ENCODE measurements at places on chromosomes 5 and 9. TPM values are rescaled to one million over a fixed set of nuclear protein-coding genes. Genes with fewer than 3 reads are reported as not detected.

DNA sequence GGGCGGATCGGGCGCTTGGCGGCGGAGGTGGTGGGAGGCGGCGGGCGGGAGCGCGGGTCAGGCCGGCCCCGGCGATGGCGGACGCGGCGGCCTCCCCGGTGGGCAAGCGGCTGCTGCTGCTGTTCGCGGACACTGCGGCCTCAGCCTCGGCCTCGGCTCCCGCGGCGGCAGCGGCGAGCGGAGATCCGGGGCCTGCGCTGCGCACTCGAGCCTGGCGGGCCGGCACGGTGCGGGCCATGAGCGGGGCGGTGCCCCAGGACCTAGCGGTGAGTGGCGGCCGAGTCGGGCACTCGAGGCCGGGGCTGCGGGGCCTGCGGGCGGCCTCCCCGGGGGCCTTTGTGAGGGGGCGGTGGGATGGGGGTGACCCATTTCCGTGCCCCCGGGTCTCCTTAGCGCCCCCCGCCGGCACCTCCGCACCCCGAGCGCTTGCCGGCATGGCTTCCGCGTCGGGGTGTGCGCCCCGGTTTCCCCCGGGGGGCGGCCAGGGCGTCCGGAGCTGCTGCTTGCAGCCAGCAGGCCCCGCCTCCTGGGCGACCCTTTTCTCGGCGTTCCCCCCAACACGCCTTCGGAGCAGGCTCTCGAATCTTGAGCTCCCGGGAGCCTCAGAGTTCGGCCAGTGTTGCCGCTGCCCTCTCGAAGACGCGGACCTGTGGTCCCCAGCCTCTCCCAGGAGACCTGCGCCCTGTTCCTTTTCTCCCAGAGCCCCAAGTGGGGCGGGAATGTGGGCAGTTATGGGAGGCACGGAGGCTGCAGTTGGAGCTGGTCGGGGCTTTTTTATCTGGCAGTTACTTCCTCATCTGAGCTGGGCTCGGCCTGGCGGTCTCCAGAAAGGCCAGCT is 456 bp downstream of the KDM3B start:
- peak; percentile 61 for DNase-seq

DNA sequence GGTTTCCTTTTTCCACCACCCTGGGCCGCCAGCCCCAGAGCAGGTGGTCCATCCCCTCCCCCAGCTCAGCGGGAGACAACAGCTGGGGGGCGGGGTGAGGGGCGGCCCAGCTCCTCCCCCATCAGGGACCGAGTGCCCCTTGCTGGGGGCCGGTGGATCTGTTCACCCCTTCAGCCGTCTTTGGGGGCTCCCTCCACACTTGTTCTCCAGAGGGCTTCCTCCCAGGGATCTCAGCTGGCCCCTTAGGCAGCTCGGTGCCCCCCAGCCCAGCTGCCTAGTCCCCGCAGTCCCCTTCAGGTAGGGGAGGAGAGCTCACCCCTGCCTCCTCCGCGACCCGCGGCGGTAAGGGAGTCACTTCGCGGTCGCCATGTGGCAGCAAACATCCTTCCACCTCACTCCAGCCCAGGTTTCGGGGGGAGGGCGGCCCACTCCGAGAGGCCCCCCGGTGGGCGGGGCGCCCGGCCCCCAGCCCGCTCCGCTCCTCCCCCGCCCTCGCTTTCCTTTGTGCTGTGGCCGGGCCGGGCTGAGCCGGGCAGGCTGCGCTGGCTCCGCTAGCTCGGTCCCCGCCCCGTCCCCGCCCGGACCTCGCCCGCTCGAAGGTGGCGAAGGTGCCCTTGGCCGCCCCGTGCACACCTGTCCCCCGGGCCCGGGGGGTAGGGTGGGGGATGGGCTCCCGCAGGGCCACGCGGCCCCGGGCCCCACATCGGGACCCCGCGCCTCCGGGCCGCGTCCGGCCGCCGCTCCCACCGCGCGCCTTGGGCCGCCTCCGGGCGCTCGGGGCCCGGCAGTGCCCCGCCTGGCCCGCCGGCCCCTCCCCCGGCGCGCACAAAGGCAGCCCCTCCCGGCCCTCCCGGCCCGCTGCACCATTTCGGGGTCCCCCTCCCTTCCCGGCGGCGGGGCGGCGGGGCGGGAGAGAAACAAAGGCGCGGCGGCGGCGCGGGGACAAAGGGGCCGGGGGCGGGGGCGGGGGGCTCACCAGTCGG is 683 bp downstream of the DBN1 start:
- no peak for DNase-seq

- peak; percentile 58 for DNase-seq
These were observed 21.5 kb upstream of the RFK start for GRCh38 chr9:76415731-76416130.

PARP8 gene
- total RNA-seq, result 78.4 TPM

GRCh38 chr5:125870256-125870655 is 553.0 kb upstream of the GRAMD2B start:
- DNase-seq, result no peak

DNA sequence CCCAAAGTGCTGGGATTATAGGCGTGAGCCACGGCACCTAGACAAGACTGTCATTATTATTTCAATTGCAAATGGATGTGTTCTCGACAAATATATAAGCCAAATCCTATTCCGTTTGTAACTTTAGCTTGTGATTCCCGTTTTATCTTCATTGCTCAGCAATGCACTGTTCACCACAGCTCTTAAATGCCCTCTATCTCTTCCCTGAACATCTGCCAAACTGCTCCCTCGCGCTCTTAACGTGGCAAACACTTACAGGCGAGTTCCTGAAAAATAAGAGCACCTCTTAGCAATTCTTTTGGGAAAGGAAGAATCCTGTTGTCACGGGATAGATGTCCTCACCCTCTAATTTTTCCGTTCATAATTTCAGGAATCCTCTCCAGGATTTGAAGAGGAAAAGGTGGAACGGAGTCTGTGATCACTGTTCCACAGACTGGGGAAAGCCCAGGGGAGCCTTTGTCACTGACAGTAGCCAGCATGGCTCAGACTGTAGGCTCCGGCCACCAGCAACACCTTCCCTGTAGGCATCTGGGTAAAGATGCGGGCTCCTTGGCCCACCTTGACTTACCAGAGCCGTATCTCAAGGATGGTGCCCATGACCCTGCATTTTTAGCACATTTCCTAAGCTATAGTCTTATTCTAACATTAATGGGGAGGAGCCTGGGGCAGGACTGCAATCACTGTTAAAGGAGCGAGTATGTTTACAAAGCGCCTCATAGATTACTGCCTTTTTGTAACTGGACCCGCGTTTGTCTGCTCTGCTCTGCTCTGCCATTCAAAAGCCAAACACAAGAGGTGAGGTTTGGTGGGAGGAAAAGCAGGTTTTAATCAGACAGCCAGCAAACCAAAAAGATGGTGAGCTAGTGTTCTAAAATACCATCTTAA is 20.2 kb upstream of the GNPDA1 start:
- no peak for DNase-seq

DNA sequence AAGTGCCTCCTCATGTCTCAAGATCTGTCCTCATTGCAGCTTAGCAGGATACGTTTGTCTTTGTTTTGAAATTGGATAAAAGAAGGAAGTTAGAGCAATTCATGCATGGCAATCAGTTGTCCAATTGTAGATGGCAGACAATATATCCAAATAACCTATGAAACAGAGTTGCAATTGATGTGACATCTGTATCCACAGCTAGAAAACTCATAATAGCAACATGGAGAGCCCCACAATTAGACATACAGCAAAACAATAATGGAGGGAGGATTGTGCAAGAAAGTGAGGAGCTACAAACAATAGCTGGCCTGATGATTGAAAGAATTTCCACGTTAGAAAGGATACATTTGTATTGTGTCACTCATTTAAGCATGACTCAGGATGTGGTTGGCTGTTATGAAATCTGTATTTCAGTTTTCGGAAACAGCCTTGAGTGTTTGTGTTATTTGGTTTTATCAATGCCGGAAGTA is 132.0 kb downstream of the FAM174A start:
- no peak for DNase-seq

HRH2 gene
- total RNA-seq, result 1.4 TPM

DNA sequence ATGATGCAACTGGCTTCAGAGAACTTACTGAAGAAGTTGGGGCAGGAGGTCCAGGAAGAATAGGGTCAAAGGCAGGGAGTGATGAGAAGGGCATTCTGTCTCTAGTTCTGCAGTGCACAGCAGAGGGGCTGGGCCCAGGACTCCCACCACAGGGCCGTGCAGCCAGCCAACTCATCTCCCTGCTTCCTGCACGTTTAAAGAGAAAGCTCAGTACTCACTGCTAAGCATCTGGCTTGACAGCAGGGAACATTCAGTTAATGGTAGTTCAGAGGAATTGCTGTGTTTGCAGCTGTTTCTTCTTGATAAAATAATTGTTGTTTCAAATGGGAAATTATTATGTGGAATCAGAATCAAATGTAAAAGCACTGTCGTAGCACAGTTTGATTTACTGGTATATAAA is 25.6 kb upstream of the SCAMP1 start:
- no peak for DNase-seq

PCDHB13 gene
- 8.3 TPM for total RNA-seq

- peak; percentile 97 for DNase-seq
These were observed at the start of the genes KYAT1 and LRRC8A for GRCh38 chr9:128881884-128882676. KYAT1 (minus strand) TSS chr9:128881950; CDS start chr9:128845405, 36,545 bp downstream. LRRC8A (plus strand) TSS chr9:128882133; CDS start chr9:128907165, 25,032 bp downstream.

DNA sequence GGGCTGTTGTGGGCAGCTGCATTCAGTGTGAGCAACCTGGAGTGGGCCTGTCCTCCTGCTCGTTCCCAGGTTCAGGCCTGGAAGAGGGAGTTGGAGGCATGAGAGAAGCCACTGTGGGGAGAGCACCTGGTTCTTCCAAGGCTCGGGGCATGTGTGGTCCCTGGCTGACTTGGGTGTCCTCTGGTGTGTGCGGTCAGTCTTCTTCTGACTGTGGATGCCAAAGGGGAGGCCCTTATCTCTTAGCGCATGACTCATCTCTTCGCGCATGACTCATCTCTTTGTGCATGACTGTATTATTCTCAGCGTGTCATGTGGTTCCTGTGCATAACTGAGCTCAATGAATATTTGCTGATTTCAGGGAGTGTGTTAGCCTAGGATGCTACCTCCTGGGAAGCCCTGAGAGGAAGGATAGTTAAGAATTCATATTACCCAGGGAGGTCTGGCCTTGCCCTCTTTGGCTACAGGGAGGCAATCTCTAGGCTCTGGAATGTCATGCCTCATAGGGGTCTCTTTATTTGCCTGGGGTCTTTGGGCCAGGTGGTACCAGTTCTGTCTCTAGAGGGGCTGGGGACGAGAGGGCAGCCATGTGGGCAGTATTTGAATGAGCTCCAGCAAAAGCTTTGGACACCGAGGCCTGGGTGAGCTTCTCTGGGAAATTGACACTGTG is 188.7 kb downstream of the HSPA4 start:
- DNase-seq, result peak; percentile 88

DNA sequence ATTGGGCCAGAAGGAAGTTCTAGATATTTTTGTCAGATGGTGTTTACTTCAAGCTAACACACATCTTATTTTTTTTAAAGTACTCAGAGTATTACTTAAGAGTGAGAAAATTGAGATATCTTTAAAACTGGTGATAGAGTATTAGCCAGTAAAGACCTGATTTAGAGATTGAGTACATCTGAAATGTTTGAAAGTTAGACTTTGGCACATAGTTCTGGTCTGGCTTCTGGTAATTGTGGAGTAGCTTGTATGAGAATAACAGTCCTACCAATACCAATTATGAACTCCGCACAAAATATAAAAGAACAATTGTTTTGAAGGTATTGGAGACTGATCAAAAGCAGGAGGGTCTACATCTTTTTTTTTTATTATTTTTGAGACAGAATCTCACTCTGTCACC is 44.5 kb upstream of the GLIPR2 start:
- no peak for DNase-seq

GRCh38 chr9:133361507-133362092 is 5.2 kb downstream of the SURF2 start:
- DNase-seq, result no peak

PHF24 gene
- 0.29 TPM for total RNA-seq
